ENCODE measurements at places on chromosomes 7 and 10.
A peak's percentile ranks its signal among the peaks of the same experiment; 100 is the strongest.

DNA sequence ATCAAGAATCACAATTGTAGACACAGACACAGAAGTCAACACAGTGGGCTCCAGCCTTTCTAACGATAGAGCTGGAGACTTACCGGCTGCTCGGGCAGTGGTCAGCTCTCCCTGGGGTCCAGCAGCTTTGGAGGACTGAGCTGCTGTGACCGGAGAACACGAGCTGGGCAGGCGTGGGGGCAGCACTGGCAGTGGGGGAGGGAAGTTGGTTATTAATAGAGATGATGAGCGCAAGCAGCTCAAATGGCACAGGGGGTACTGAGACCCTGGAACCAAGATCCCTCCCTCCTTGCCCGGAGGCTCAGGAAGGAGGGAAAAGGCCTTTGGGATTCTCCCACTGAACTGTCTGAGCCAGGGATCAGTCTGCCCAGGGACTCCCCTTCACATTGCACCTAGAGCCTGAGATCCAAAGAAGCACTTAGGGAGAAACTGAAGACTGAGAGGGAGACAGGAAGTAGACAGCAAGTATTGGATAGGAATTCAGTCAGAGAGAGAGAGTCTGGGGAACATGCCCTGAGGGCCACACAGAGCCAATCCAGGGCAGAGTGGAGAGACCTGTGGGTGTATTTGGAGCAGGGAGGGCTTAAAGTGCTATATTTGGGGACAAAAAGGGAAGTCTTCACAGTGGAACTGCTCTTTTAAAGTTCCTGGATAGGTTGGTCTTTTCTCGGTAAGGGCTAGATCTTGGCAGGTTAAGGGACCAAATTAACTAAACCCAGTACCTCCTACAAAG, at the start of gene MYOZ1:
MYOZ1 (minus strand) TSS at position 147 of the 733 bp plus-strand sequence. CDS start 1,457 bp downstream, outside the sequence.
- DNase-seq, result no peak

DNA sequence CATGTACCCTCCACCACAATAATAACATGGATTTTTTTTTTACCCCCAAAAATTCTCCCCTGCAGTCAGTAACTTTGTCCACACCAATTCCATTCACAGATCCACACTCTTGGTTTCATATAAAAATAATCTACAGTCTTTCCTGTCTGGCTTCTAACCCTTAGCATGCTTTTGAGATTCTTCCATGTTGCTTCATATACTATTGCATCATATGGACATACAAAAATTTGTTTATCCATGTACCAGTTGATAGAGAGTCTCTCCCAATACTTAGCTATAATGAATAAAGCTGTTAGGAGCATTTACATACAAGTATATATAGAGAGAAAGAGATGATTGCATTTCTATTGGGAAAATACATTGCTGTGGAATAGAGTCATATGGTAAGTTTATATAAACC, 575.0 kb downstream of the XPNPEP1 start:
- DNase-seq, result no peak

DNA sequence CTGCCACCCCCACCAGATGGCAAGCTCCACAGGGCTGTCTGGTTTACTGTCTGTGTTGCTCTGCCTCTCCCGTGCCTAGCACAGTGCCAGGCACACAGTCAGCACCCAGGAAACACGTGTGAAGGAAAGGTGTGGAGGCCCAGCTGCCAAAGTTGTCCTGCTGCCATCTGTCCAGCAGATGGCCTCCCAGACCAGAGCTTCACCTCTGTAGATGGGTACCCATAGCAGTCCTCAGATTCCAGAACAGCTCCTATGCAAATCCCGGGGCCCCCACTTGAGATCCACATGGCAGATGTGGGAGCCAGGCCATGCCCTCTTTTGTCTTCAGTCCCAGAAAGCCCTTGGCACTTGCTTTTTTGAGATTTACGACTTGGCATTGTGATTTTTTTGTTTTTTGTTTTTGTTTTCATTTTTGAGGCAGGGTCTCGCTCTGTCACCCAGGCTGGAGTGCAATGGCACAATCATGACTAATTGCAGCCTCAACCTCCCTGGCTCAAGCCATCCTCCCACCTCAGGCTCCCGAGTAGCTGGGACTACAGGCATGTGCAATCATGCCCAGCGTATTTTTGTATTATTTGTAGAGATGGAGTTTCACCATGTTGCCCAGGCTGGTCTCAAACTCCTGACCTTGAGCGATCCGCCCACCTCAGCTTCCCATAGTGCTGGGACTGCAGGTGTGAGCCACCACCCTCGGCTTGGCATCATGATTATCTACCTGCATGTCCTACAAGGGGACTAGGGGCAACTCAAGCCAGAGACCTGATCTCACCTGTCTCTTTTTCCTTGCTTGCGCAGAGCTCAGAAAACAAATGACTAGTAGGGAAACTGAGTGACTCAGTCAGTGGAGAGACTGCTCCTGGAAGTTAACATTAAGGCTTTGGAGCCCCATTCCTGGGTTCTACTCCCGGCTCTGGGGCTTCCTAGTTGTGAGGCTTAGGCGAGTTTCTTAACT, 16.9 kb upstream of the PALD1 start:
- DNase-seq, result peak; percentile 44

- no peak for DNase-seq
Measured at GRCh38 chr7:71937840-71938371, 474.2 kb downstream of the CALN1 start.

- DNase-seq, result no peak
Measured at GRCh38 chr10:22643116-22643515, 71.3 kb downstream of the PIP4K2A start.

DNA sequence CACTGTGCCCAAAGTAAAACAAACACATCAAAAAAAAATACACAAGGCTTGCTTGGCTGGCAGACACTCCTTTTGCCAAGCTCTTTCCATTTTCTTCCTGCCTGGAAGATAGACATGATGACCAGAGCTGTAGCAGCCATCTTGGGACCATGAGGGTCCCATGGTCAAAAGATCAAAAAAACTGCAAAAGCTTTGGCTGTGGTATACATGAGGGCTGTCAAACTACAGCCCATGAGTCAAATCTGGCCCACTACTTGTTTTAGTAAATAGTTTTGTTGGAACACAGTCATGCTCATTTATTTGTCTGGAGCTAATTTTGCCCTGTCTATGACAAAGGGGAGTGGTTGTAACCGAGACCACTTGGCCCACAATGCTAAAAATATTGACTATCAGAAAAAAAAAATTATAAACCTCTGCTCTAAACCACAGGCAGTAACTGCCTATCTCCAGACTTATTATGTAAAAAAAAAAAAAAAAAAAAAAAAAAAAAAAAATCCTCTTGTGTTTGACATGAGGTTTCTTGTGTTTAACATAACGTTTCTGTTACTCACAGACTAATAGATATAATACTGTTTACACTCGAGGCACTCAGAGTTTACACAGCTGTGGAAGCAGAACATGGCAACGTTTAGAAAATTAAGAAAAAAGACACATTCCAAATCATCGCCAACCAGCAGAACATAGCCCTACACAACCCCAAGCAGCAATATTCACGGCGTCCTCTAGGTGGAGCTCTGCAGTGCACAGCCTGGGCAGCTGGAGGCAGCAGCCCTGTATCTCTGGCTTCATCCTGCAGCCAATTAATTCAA, 36.9 kb downstream of the ASB13 start:
- peak; percentile 79 for DNase-seq

Measured in CD4-positive, alpha-beta T cell treated with Interleukin-6 at 100 ng/mL for 8 hours (primary cell).